MCF 10A (cell line): ENCODE measurements at places on chromosomes 3 and 15. TPM values are rescaled to one million over a fixed set of nuclear protein-coding genes. Genes with fewer than 3 reads are reported as not detected.

DNA sequence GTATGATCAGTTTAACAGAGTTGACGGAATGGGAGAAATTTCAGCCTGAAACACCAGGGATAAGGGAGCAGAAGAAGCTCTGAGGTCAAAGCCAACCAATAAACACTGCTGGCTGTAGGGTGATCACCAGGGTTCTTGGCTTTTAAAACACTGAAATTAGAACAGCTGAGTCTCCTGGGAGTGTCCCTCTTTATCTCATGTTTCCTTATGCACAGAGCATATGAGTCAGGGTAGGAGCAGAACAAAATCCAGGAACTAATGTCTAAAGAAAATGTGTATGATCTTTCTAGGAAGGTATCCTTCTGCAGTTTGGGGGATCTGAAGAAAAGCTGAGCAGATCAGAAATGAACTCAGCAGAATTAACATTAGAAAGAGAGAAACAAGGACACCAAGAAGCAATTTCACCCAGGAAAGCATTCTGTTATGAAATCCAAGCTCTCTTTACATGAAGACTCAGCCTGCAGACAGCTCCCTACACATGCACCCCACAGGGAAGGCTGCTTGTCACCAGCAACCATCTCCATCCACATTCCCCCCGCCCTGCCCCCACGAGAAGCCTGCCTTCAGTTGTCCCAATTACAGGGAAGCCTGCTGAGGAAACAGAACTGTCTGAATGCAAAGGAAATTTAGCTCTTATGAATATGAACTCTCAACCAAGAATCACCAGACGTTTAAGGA lies 469.7 kb downstream of the PDCD6IP start:
- peak; percentile 4 for DNase-seq

- DNase-seq = peak; percentile 42
Observed at GRCh38 chr3:80213086-80213485, 445.3 kb upstream of the ROBO1 start.

Gene TMEM44
- total RNA-seq = 8.3 and 13.2 TPM in 2 replicates

DNA sequence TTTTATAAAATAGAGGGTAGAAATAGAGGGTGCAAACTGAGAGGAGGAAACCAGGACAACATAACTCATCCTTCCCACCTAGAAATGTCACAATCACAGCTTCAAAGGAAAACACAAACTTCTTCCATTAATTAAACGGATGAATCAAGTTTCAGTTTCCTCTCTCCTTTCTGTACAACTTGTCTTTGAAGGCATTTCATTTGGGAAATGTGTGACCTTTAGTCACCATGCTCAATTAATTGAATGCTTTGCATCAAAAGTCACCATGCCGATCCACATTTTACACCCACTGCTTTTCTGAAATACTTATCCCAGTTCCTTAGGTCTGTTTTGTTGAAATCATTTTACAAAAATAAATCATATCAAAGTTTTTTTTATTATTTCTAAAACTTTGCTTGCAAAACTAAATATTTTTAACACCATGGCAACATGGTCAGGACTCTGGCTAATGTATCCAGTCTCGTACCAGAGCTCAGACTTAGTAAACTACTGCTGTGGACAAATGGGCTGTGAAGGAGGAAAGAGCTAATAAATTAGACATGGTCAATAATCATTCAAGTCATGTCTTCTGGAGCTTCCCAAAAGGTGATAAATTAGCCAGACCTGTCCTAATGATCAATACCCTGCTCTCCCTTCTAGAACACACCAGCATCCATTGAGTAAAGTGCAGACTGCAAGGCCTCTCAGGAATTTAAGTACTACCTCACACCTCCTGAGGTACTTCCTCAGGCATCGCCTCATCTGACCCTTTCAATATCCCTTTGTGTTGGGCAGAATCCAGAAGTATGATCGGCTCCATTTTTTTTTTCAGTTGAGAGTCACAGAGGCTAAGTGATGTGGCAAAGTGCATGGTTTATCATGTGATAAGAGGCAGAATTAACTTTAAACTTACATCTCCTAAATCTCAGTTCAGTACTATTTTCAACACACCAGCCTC lies 161.3 kb downstream of the GREM1 start:
- no peak for DNase-seq

GRCh38 chr3:188581792-188582191 lies 427.8 kb downstream of the LPP start:
- no peak for DNase-seq

- no peak for DNase-seq
Observed at GRCh38 chr3:105728771-105729312, 140.0 kb downstream of the CBLB start.

- no peak for DNase-seq
Observed at GRCh38 chr3:89405176-89405575, 297.8 kb downstream of the EPHA3 start.

- DNase-seq = no peak
Observed at GRCh38 chr15:84793431-84794161, 23.6 kb upstream of the ALPK3 start.

Gene KLF15
- 5.3 and 8.3 TPM in 2 replicates for total RNA-seq

DNA sequence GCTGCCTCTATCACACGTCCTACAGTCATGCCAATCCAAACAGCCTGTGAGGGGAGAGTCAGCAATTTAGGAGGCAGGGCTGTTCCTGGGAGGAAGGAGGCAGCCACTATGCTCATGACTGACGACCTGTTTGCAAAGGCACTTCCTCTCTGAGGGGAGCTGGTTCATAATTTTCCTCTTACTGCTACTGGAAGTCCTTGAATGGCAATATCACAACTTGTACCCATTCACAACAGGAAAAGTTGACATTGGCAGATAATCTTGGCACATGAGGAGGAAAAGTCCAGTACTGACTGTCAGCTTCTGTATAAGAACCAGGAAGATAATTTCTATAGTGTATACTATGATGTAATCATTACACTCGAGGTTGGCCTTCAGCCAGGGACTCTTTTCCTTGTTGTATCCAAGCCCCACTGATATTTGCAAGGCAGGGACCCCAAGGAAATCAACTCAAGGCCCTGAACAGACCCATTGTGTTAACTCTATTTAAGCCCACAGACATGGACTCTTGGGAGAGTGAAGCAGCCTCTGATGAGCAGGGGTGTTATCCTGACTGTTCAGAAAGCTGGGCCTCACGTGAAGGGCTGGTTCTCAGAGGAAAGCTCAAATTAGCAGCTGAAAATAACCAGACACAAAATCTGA lies 267.3 kb upstream of the ADAMTS9 start:
- peak; percentile 14 for DNase-seq

Gene IGSF10
- total RNA-seq = not detected in 2 replicates

DNA sequence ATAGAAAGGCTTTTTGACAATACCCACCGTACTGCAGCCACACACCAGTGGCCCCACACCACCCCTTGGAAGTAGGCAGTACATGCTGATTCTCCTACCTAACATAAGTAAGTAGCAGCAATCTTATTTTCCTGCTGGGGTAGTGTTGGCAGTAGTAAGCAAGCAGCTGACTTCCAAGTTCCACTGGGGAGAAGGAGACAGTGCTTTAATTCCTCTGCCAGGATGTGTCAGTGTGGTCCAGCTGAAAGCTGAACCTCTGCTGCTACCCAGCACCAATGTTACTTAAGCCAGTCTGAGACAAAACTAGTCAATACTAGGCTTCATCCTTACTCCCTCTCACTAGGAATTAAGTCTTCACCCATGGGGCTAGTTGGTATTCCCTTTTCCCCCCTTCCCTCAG lies 74.7 kb downstream of the DZIP3 start:
- DNase-seq = no peak

Gene FES
- total RNA-seq = 0.32 and 0.91 TPM in 2 replicates

Gene ADAMTS9
- total RNA-seq = 0.86 and 1.8 TPM in 2 replicates

Gene SLC7A14
- total RNA-seq = not detected in 2 replicates

DNA sequence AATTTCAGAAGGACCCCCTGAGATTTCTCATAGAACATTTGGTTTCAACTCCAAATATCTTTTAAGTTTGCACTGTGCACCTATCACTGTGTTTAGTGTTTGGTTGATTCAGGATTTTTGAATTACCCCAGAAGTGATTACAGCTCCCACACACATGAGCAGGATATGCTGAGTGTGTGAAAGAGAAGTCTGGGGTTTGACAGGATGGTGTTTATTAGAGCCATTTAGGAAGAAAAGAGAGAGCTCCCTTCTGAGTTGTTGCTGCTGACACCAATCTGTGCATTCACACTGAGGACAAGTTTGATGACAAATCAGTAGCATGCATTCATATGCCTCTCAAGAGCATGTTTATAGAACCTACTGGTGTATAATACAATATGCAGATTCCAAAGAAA lies 118.1 kb downstream of the RPL22L1 start:
- no peak for DNase-seq

Gene FHIT
- 18.7 and 20.1 TPM in 2 replicates for total RNA-seq

Gene TTC21A
- 2.1 and 5.4 TPM in 2 replicates for total RNA-seq

DNA sequence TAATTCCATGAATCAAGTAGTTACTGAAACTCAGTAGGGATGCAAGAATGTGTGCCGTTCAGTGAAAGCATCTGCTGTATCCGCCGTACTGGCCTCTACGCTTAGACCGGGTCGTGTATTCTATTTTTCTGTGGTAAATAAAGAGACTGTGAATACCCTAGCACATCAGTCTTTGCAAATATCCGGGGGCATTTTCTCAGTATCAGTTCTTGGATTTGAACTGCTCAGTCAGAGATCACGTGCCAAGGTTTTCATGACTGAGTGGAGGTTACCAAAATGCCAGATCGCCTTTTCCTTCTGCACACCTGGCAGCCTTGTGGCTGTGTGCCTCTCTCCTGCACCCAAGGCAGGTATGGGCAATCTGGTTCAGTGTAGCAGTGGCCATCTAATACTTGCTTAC lies 377.0 kb downstream of the OCA2 start:
- DNase-seq = no peak

Gene RHOA
- 273 and 298 TPM in 2 replicates for total RNA-seq

- no peak for DNase-seq
Observed at GRCh38 chr3:143001034-143001368, 369 bp upstream of the U2SURP start.

Gene SLC6A20
- not detected in 2 replicates for total RNA-seq

Gene ITGA11
- total RNA-seq = 0.19 TPM in 1 of 2 replicates, not detected in the other

GRCh38 chr3:147832611-147833010 lies 423.4 kb downstream of the ZIC1 start:
- no peak for DNase-seq

Gene STX19
- total RNA-seq = 0.27 TPM in 1 of 2 replicates, not detected in the other

Gene SPESP1
- total RNA-seq = 16.8 and 17.6 TPM in 2 replicates

GRCh38 chr3:102410616-102411015 lies 24.2 kb upstream of the ZPLD1 start:
- no peak for DNase-seq

- no peak for DNase-seq
Observed at GRCh38 chr3:38311941-38312340, 29.8 kb downstream of the SLC22A14 start.
